Body of pancreas (tissue), 4 donors: ENCODE measurements at places on chromosomes 4 and X.

GRCh38 chr4:169428376-169428775, 157.6 kb upstream of the SH3RF1 start:
- DNase-seq = no peak

- no peak for DNase-seq
Measured at GRCh38 chr4:186757696-186758355, 34.2 kb upstream of the FAT1 start.

DNA sequence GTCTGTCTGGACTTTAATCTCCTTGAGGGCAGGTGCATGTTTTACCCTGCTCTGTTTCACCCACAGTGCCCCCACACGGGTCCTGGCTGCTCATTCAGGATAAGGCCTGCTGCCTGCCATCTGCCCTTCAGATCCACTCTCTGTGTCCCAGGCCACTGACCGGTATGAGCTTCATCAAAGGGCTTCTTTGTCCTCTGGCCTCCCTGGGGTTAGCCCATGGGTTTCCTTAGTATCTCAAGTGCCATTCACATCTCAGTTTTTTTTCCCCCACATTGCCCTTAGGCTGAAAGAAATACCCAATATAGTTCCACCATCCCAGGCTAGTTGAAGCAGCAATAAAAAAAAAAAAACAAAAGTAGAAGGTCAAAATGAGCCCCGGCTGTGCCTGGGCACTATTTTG, 9.3 kb downstream of the CD99L2 start:
- no peak for DNase-seq

- no peak for DNase-seq
Measured at GRCh38 chr4:100295792-100296191, 105.5 kb upstream of the DDIT4L start.

- no peak for DNase-seq
Measured at GRCh38 chrX:68112321-68112720, 321.0 kb downstream of the OPHN1 start.

- no peak for DNase-seq
Measured at GRCh38 chr4:79495447-79495846, 87.4 kb upstream of the GK2 start.

DNA sequence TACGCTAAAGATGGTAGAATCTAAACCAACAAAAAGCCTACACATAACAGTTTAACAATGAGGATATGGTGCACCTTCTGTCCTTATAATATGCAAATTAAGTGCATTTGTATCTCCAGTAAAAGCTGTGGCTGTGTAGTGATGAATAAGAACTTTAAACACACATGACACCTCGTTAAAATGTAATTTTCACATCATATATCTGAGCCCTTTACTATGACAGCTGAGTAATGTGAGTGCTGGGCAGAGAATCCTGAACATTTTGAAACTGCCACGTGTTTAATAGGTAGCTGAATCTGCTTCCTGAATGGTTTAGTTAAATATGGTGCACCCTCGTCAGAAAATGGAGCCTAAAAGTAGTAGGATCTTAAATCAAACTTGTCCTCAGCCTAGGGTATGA, 540.8 kb downstream of the ADGRL3 start:
- no peak for DNase-seq

DNA sequence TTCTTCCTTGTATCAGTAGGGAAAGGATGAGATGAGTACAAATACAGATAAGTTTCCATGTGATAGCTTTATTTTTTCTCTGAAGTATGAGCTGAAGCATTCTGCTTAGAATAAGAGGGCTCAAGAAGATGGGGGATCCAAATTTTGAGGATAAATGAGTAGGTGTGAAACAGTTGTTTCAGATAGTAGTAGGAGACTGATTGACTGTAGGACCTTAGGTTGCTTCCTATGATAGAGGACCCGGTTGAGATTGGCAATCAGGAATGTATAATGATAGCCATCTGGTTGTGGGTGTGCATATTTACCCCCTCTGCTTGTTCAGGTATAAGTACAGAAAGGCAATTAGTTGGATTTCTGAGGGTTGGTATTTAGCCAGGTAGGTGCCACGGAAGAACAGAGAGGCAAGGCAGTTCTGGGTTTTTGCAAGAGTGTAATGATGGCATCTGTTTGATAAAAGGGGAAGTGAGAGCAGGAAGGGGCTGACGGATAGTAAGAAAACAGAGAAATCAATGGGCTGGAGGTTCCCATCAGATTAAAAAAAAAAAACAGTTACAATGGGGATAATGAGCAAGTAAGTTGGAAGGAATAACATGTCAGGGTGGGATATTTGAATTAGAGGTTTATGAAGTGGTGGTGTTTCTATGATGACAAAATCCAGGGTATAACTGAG, 13.7 kb downstream of the OCRL start:
- no peak for DNase-seq

GRCh38 chrX:107477406-107477805, 28.0 kb downstream of the FRMPD3 start:
- no peak for DNase-seq

DNA sequence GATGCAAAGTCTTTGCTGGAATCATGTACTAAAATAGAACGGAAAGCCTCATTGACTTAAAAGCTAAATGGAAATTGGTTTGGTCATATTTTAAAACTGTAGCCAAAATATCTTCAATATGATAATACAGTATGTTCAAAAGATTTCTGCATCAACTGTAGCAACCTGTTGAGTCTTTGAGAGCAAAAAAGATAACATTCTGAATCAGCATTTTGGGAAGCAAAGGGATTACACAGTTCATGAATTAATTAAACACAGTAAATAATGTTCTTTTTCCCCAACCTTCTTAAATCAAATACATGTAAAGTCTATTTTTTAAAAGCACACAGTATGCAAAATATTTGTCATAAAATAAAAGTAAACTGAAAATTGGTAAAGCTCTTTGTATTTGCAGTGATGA, 50.5 kb downstream of the DCHS2 start:
- no peak for DNase-seq

- DNase-seq = no peak
Measured at GRCh38 chrX:103477496-103477895, 41.8 kb downstream of the RAB40A start.

DNA sequence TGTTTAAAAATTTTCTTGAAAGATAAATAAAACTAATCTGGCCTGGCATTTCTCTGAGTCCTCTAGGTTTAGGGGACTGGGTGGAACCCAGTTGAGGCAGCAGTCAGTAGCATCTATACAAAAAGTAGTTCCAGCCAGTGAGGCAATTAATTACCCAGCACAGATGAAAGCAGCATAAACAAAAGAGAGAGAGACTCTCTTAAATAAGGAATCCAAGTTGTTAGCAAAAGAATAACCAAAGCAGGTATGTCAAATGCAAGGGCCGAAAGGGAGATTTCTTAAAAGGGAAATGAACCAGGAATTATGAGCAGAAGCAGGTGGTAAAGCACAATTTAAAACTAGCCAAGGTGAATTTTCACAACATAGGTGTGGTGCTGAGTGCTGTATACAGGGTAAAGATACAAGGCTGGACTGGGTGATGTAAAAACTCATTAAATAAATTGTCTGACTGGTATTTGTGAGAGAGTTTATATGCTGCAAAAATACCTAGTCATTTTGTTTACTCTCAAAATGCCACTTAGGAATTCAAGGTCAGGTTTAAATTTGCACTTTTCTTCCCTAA, 94.6 kb upstream of the GALNT7 start:
- no peak for DNase-seq

DNA sequence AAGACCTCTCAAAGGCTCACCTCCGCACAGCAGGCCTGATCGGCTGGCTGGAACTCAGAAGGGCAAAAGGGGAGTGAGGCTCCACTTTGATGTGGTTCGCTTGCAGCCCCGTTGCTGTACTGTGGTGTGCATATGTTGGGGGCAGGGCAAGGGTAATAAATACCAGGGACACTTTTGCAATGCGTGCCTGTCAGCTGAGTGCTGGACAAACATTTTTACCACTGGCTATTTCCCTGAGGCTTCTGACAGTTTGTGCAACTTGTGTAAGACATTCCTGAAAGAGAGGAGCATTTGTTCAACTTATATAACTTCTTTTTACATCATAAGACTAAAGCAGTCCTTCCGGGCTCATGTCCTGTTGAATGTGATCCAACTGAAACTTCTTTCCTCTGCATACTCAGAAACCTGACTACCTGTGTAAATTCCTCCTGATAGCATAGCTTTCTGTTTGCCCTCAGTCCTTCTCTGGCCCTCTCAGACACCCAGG, 82.3 kb downstream of the SPRY1 start:
- DNase-seq = peak; percentile 67

GRCh38 chrX:21645431-21645830, 12.7 kb downstream of the KLHL34 start:
- no peak for DNase-seq

DNA sequence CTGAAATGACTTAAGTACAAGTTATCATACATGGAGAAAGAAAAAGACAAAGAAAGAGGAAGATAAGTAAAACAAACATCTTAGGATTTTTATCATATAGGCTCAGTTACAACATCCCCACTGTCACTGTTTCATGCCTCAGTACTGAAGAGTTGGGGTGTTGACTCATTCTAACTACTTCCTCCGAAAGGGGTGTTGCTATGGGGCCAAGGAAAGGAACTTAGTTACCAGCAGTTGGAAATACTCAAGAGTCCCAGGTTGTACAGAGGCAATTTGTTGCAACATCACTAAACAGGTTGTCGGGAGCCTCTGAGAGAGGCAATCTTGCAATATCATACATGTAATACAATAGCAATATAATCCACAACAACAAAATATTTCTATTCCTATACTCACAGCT, 1264.7 kb downstream of the PCDH7 start:
- no peak for DNase-seq

DNA sequence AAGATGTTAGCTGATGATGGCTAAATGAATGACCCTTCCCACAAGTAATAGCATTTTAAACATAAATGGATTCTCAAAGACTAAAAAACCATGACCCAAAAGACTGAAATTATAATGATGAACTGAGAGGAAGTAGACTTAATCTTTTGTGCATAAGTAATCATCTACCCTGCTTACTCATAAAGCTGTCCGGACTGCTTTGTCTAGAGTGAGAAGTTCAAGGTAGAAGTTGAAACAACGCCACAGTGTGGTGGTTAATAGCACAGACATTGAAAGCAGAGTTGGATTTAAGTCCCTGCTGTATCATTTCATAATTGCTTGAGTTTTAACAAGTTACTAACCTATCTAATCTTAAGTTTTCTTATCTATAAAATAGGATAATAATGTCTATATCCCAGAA, 346.6 kb downstream of the CENPC start:
- DNase-seq = peak; percentile 8
